Eye (tissue), 1 donor: ENCODE measurements at places on chromosomes 12 and 14.
A peak's percentile ranks its signal among the peaks of the same experiment; 100 is the strongest.

- DNase-seq, result peak; percentile 92
Observed at GRCh38 chr14:95515080-95515489, 1.4 kb downstream of the SYNE3 start.

- DNase-seq, result no peak
Observed at GRCh38 chr14:54877015-54877702, 25.5 kb downstream of the GCH1 start.

GRCh38 chr12:91226951-91227350 is 44.3 kb upstream of the DCN start:
- no peak for DNase-seq

GRCh38 chr12:21638054-21638891 is 19.4 kb downstream of the LDHB start:
- DNase-seq, result no peak

DNA sequence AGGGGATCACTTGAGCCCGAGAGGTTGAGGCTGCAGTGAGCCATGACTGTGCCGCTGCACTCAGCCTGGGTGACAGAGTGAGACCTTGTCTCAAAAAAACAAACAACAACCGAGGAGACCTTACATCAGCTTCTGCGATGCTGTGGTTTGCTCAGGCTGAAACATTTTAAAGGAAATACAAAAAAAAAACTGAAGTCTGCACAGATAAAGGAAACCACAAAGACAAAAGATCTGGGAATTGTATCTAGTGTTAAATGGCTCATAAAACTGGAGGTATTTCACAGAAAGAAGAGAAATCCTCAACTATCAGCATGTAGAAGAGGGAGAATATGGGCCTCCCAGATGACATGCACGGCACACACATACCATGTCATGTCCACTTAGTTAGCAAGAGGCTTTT is 60.3 kb upstream of the VPS33A start:
- DNase-seq, result no peak

DNA sequence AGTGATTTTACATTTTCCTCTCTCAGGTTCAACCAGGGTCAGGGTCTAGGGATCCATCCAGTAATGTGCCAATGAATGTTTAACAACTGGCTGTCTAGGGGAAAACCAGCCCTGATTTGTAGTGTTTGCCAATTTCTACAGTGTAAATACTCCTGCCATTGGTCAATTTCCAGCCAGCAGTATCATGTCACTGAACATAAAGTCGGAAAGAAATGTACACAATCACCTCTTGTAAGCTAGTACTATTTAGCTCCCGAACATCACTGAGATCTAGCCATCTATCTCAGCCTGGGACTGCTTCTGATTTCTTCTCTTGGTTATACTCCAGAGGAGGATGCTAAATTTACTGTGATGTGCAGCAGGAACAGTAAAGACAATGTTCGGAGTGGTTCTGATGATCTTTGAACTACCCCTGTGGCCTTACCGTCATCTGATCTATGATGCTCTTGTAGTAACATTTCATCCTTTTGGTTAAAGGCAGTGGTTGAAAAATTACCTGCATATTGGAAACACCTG is 36.7 kb upstream of the EGLN3 start:
- DNase-seq, result no peak

GRCh38 chr12:108213871-108214445 is 84.9 kb downstream of the WSCD2 start:
- no peak for DNase-seq

- no peak for DNase-seq
Observed at GRCh38 chr14:91349481-91350074, 68.0 kb downstream of the CCDC88C start.

DNA sequence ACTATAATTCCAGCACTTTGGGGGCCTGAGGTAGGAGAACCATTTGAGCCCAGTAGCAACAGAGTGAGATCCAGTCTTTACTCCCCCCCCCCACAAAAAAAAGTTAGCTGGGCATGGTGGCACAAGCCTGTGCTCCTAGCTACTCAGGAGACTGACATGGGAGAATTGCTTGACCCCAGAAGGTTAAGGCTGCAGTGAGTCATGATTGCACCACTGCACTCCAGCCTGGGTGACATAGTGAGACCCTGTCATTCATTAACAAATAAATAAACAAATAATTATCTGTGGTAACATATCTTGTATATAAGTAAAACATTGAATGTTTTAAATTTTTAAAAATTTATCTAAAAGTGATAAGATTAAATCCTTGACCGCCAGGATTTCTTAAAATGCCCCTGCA is 4.8 kb downstream of the ENTPD5 start:
- no peak for DNase-seq

- DNase-seq, result peak; percentile 84
Observed at GRCh38 chr12:1093166-1093751, 102.2 kb downstream of the ERC1 start.

- no peak for DNase-seq
Observed at GRCh38 chr12:112288638-112289037, 93.6 kb downstream of the HECTD4 start.

DNA sequence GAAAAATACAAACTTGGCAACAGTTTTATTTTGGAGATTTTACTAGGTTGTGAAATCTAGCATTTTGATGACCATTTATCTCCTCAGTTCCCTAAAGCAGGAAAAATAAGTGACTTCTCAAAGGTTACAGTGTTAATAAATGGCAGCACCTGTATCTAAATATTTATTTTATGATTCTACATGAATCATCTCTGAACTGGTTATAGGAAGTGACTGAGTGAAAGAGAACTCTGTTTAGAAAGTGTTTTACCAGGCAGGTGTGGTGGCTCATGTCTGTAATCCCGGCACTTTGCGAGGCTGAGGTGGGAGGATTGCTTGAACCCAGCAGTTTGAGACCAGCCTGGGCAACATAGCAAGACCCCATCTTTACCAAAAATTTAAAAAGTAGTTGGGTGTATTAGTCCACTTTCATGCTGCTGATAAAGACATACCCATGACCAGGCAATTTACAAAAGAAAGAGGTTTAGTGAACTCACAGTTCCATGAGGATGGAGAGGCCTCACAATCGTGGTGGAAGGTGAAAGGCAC is 26.3 kb downstream of the MIPOL1 start:
- no peak for DNase-seq

GRCh38 chr14:96705422-96706092 is 91.6 kb upstream of the VRK1 start:
- no peak for DNase-seq

GRCh38 chr14:94622653-94623421 is 10.6 kb downstream of the SERPINA3 start:
- DNase-seq, result no peak

GRCh38 chr12:57057067-57057751 is 7.3 kb upstream of the MYO1A start:
- no peak for DNase-seq

- peak; percentile 95 for DNase-seq
Observed at GRCh38 chr14:68137704-68138619, 318.4 kb downstream of the RAD51B start.

DNA sequence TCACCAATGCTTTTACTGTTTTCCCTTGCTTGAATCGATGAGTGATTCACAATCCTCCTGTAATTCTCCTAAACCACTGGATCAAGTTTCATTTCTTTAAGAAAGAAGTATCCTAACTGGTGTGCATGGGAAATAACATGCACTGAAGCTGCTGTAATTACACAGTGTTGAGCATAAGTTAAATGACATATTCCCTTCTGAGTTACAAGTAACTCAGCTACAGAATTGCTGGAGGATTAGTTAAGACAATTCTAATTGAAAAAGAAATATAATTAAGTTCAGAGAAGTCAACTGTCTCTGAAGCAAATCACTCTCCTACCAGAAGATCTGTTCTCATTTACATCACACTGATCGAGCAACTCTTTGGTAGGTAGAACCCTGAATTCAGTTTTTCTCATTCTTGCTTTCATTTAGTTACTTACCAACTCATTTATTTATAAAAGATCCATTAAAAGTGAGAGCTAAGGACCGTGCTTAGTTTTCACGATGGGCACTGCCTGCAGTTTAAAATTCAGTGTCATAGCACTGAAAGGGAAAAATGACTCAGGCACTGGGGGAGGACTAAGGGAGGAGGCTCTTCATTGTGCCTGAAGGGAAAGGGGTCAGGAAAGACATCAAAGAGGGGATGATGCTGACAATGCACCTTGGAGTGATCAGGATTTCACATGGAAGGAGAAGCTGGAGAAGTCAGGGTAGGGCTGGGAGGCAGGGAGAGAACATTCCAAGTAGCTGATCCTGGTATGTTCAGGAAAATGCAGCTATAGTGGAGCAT is 327.2 kb downstream of the EMP1 start:
- DNase-seq, result no peak

DNA sequence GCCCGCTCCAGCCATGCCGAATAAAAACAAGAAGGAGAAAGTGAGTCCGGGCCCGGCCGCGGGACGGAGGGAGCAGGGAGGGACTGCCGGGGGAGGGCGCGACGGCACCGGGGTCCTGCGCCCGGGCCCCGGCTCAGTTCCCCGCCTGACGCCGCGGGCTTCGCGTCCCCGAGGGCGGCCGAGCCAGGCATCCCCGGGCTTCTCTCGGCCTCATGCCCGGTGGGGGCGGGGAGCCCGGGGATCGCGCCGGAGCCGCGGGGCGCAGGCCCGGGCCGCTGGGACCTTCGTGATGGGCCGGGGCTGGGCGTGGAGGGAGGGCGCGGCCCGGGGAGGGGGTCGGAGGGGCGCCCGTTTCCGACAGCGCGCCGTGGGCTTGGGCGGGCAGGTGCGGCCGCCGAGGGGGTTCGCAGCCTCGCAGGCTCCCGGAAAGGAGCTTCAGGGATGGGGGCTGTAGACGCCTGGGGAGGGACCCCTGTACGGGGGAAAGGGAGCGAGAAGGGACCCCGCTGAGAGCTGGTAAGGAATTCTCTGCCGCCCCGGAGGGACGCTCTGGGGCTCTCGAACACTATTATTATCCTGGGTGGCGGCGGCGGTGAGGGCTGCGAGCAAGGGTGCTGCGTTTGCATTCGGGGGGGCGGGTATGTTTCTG is 496 bp downstream of the PPP2R5C start:
- peak; percentile 70 for DNase-seq

GRCh38 chr14:21038441-21039422 is 3.4 kb upstream of the RNASE7 start:
- peak; percentile 82 for DNase-seq

DNA sequence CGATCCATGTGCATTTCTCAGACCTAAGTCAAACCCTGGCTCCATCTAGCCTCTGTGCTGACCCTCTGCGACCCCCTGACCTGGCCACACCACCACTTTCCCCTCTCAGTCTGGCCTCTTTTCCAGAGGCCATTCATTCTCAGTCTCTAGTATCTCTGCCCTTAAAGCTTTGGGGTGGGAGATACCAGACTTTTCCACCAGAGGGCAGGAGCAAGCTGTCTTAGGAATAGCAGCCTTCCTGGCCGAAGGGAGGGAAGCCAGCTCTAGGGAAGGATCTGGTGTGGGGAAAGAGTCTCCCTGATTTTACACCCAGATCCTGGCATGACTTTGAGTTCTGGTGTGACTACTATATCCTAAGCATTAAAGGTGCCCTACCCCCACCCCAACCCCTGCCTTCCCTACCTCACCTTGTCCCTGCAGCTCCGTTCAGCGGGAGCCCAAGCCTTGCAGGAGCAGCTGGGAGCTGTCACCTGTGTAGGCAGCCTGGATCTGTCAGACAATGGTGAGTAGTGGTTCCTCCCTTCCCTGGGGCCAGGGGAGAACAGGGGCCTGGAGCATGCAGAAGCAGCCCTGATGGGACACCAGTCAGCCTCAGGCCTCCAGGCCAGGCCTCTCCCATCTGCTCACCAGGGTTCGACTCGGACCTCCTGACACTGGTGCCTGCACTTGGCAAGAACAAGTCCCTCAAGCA is 6.6 kb downstream of the CARMIL3 start:
- peak; percentile 97 for DNase-seq

DNA sequence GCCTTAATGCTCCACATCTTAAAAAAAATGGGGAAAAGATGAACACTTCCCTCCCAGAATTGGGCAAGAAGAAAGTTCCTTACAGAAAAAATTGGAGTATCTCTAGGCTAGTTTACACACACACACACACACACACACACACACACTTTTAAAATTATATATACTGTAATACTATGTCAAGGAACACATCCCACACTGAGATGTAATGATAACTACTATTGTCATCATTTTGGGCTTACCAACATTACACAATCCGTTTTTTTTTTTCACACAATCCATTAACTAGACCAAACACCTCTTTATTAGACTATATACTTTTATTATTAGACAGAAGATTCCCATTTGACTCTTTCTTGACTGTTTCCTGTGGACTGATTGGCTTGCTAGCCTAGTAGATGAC is 2.5 kb downstream of the LTBR start:
- DNase-seq, result no peak

DNA sequence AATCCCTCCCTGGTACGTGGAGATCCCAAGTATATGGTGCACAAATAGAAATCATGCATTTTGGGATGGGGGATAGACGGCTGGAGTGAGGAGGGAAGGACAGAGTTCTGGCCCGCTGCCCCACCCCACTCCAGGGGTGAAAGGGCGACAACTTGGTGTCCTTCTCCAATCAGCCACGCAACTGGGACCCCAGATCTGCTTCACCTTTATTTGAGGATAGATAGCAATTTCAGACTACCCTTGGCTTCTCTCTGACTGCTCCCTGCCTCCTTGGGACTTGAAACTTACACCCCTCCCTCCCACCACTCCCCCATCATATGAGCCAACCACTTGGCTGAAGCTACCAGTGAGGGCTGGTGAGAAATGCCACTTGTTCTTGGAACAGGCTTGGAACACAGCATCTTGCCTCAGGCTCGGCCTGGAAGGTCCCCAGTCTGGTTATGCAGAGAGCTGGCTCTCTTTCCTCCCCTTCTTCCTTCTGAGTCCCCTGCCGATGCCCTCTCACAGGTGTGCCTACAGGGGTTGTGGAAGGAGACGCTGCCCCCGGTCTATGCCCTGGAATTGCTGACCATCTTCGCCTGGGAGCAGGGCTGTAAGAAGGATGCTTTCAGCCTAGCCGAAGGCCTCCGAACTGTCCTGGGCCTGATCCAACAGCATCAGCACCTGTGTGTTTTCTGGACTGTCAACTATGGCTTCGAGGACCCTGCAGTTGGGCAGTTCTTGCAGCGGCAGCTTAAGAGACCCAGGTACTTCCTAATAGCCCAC is 8.1 kb downstream of the OAS3 start:
- no peak for DNase-seq

DNA sequence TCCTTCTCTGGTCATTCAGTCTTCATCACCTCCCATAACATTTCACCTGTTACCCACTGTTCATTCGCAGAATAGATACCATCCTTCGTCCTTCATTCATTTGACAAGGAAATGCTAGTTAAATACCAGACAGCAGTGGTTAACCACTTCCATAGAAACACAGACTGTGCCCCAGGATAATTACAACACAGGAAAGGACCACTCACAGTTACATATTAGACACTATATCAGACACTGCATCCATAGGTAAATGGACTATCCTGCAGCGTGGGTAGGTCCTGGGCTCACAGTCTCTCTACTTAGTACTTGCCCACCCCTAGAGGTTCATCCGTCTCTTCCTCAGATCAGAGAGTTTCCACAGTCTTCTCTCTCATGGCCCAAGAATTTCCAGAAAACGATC is 1044.6 kb downstream of the VRK1 start:
- DNase-seq, result no peak

DNA sequence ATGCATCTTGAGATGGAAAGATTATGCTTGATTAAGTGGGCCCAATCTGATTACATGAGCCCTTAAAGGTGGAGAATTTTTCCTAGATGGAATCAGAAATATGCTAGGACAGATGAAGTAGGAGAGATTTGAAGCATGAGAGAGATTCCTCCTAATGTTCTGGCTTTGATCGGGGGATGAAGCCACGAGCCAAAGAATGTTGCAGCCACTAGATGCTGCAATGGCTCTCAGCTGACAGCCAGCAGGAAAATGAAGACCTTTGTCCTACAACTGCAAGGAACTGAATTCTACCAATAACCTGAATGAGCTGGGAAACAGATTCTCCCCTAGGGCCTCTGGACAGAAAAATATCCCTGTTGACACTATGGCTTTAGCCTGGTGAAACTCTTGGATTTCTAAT is 82.6 kb upstream of the ATP2B1 start:
- no peak for DNase-seq

- DNase-seq, result peak; percentile 53
Observed at GRCh38 chr14:74599321-74599761, 12.7 kb downstream of the LTBP2 start.
